ENCODE measurements at places on chromosomes 4 and X.

DNA sequence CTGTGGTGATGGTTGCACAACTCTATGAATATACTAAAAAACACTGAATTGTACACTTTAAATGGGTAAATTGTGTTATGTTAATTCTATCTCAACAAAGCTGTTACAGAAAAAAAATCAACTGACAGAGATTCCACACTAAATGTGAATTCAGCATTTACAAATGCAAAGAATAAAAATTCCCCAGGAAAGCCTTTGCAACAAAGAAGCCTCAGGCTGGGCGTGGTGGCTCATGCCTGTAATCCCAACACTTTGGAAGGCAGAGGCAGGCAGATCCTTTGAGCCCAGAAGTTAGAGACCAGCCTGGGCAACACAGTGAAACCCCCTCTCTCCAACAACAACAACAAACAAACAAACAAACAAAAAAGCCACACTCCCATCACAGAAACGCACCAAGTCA, 8.9 kb downstream of the BCLAF3 start:
- DNase-seq, result no peak

DNA sequence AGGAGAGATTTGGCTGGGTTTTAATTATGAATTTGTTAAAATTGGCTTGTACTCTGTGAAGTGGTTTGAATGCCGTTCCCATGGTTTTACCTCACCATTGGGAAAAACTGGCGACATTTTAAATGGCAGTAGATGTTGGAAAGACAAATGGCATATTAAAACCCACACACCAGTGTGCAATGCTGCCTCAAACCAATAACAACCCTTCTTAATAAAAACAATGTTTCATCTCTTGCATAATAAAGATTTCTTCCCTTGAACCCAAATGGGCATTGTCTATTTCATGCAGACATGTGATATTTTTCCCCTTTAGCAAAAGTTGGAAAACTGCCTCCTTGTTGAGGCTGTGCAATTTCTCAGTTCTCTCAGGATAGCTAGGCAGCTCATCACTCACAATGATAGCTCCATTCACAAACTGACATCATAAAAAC, 33.7 kb downstream of the GABRB1 start:
- no peak for DNase-seq

DNA sequence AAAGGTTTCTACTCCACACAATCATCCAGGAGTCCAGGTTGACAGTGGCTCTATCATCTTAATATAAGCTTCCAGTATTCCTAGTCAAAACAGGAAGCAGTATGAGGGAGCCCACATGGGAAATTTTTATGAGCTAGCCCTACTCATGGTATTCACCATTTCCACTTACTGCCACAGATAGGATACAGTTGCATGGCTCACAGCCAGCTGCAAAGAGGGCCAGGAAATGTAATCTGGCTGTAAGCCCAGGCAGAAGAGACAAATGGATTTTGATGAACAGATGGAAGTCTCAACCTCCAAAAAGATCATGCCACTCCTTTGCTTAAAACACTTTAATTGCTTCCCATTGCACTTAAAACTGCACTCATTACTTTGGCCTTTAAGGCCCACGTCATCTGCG, 150.6 kb downstream of the ADAMTS3 start:
- DNase-seq, result no peak

DNA sequence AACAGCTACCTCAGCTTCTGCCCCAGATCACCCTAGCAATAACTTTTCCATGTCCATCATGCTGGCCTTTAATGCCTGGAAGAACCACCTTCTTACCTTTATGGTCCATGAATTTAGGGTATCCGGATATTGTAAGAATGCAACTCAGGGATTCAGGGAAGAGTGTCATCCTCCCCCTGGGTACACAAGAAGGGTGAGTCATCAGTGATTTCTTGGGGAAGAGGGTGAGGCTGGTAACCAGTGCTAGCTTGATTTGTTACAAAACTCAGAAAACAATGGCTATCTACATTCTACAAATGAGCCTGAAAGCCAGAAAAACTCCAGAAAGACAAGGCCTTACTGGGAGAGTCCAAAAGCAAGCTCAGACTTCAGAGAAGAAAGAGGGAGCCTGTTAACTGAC, 10.4 kb upstream of the NALF2 start:
- no peak for DNase-seq

DNA sequence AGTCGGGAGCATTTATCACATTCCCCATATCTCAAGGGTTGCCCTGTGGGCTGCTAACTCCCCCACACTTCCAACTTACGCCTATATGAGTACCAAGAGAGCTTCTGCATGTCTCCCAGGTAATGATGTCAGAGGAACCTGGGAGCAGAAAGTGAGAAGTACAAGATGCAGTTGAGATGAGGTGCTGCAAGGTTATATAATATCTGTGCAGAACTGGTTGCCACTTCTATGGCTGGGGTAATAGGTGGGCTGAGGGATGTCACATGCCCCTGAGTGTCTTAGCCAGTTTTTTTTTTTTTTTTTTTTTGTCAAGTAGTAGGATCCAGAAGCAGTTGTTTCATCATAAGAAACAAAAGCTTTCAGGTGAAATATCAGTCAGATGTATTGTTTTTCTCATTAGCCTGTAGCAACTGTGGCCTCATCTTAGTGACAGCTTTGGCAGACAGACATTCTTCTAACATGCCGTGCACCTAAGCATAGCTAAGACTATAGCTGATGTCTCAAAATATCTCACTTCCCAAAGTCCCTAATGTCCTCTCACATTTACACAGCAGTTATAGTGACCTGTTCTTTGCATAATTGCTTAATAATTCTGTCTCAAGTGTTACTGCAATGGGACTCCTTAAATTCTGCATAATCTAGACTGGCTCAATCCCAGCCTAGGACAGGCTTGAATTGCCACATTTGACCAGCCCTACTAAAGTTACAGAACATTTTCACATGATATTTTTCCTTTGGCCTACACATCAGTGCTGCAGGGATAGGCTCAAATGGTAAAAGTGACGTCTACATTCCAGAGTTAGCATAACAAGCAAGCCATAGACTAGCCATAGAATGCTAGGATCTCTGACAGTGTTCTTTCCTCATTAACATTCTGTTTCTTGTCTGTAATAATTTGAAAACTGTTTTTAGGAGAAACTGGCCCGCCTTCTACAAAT, 17.9 kb upstream of the MAOB start:
- no peak for DNase-seq

GRCh38 chr4:27360790-27361267, 500.2 kb downstream of the STIM2 start:
- no peak for DNase-seq

DNA sequence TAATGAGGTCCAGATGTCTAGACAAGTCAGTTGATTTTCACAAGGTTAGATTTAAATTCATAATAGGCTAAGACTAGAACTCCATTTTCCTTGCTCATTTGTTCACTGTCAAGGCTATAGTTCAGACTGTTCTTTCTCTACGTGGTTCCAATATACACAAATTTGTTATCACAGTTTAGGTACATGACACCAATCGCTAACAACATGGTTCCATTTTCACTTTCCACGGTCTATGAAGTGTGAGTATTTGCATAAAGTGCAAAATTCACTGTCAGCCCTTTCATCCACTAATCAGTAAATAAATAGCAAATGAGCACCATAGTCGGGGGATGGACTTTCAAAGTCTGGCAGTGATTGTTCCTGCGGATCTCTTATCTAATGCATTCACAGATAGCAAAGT, 315.7 kb upstream of the SPOCK3 start:
- no peak for DNase-seq

DNA sequence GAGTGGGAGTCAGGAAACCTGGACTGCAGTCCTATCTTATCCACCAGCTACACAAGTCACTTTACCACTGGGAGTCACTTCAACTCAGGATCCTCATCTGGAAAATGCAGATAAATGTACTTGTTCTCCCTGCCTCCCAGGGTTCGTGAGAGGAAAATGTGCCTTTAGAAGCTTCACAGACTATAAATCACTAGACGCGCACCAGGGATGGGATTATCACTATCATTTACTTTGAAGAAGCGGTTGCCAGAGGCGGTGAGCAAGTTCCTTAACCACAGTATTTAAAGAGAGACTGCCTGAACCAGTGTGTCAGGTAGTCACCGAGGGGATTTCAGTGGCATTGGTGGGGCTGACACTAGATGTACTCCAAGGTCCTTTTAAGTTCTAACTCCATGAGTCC, 219.5 kb downstream of the HS6ST2 start:
- DNase-seq, result no peak

- no peak for DNase-seq
Measured at GRCh38 chrX:119885554-119886428, 9.9 kb upstream of the AKAP14 start.

DNA sequence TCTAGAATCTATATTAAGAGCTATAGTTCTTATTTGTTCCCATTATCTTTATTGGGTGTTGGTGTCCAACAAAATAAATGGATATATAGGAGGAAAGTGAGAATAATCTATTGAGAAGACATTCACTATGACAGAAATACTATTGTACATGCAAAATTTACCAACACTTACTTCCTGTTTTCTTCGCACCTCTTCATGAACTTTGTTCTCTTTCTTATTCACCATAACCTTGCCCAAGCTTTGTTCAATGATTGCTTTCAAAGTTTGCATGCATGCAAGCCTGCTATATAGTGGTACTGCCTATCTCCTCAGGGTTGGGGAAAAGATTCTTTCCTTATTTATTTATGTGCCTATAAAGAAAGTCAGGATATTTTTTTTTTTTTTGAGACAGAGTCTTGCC, 176.4 kb upstream of the JADE1 start:
- no peak for DNase-seq

GRCh38 chr4:142551517-142552305, 294.4 kb downstream of the INPP4B start:
- no peak for DNase-seq

GRCh38 chr4:113080050-113080449, 30.6 kb downstream of the ANK2 start:
- no peak for DNase-seq

- DNase-seq, result no peak
Measured at GRCh38 chr4:158710814-158711213, 12.4 kb downstream of the PPID start.

- no peak for DNase-seq
Measured at GRCh38 chr4:125062115-125063050, 252.4 kb upstream of the FAT4 start.

Data from SIG-M5 (cell line).